ENCODE measurements at places on chromosomes 2 and 18. TPM values are rescaled to one million over a fixed set of nuclear protein-coding genes. Genes with fewer than 3 reads are reported as not detected.

Gene PLGLB2
- 1.3 TPM for total RNA-seq

Gene C2orf80
- total RNA-seq, result not detected

DNA sequence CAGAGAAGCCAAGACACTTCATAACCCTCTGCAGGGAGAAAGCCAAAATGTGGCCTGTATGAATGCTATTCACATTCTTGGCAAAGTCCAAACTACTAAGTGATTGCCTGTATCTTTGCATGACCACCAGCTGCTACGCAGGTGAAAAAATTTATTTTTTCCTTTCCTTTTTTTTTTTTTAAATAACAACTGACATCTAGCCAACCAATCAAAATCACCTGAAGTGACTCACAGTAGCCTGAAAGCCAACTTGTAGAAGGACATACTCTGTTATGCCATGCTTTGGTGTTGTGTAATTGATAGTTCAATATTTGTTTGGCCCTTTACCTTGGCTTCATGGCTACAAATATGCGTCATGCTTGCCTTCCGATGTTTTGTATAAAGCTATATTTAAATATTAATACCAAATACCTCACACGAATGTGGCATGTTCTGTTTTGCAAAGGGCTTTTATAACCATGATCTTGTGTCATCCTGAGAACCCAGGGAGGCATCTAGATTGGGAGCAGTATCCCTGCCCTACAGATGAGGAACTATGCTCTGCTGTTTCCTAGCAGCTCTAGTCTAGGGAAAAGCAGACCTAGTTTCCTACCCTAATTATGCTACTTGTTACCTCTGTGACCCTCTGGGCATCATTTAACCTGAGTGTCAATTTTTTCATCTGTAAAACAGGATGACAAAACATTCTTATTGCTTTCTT, 102.1 kb downstream of the MYOM1 start:
- no peak for DNase-seq

Gene AQP12B
- not detected for total RNA-seq

Gene ARHGAP25
- total RNA-seq, result 11.0 TPM

DNA sequence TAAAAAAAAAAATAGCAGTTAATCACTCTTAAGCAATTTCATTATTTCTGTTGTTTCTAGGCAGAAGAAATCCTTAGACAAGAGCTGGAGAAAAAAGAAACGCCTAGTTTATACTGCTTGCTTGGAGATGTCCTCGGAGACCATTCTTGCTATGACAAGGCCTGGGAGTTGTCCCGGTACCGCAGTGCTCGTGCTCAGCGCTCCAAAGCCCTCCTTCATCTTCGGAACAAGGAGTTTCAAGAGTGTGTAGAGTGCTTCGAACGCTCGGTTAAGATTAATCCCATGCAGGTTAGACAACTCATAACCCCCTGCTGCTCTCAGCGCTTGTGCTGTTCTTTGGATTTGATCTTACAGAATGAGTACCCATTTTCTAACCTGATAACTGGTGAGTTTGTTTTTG, 130.4 kb downstream of the TTC27 start:
- DNase-seq, result no peak

- peak; percentile 27 for DNase-seq
These were observed 20.1 kb upstream of the YES1 start for GRCh38 chr18:832085-832681.

Gene OSR1
- 67.9 TPM for total RNA-seq

GRCh38 chr2:23385748-23386338, 864 bp downstream of the KLHL29 start:
- peak; percentile 43 for DNase-seq

Gene RNF181
- 97.1 TPM for total RNA-seq

DNA sequence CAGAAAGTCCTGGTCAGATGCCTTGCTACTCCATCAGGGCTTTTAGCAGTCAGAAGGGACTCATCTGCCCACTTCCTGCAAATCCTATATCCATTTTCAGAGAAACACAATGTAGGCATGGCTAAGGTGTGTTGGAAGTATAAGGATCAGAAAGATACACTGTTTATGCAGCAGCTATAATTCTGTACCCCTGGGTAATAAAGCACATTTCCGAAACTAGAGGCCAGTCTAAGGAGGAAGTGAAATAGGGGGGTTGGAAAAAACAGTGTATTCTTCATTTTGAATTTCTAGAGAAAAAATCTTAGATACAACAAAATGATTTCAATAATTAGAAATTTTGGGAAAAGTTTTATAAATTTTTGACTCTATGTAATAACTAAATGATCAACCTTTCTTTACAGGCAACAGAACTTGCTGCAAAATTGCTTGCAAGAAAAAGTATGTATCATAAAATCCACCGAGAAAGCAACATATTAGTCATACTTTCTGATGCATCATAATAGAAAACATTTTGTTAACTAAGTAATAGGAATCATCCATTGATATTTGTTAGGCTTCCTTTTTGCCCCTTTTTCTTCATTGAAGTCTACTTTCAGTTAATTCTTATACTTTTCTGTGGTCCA, 47.4 kb downstream of the FSIP2 start:
- DNase-seq, result no peak

Gene TCF23
- total RNA-seq, result 0.24 TPM

DNA sequence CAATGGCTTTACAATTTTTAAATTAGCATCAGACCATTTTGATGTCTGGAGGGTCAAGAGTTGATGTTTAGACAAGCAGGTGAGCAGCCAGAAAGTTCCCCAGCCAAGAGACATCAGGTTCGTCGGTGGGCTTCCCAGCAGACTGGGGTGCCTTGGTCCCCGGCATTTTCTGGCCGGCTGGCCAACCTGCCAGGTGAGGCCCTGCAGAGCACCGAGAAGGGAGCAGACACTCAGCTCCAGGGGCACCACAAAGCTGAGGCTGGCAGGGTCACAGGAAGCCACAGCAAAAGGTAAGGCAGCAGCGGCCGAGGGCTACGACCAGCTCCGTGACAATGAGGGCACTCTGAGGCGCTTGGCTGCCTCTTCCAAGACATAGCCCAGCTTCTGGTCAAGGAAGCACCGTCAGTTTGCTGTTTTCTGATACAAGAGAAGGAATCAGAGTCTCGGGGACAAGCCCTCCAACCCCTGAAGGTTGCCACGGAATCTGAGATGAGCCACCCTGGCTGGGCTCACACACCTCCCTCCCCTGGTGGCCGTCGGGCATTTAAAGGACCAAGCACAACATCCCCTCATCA, 229.0 kb downstream of the MGAT5 start:
- DNase-seq, result no peak

GRCh38 chr2:10841547-10842219, 29.1 kb upstream of the PDIA6 start:
- DNase-seq, result no peak

GRCh38 chr2:70828115-70828514, 7.5 kb downstream of the CD207 start:
- DNase-seq, result no peak

GRCh38 chr2:127161176-127162136, 54.5 kb upstream of the BIN1 start:
- DNase-seq, result no peak

Gene CHRNG
- total RNA-seq, result not detected

GRCh38 chr2:215427585-215427984, 8.3 kb downstream of the FN1 start:
- DNase-seq, result no peak

DNA sequence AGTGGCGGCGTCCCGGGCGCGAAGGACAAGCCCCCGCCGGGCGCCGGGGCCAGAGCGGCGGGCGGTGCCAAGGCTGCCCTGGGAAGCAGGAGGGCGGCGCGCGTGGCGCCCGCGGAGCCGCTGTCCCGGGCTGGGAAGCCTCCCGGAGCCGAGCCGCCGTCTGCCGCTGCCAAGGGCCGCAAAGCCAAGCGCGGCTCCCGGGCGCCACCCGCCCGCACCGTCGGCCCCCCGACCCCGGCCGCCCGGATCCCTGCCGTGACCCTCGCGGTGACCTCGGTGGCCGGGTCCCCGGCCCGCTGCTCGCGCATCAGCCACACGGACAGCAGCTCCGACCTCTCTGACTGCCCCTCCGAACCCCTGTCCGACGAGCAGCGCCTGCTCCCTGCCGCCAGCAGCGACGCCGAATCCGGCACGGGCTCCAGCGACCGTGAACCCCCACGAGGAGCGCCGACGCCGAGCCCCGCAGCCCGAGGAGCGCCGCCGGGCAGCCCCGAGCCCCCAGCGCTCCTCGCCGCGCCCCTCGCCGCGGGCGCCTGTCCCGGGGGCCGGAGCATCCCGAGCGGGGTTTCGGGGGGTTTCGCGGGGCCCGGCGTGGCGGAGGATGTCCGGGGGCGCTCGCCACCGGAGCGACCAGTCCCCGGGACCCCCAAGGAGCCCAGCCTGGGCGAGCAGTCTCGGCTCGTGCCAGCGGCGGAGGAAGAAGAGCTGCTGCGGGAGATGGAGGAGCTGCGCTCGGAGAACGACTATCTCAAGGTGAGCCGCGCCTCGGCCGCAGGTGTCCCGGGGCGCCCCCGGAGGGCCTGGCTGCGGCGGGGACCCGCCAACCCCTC, 820 bp downstream of the MTCL1 start:
- peak; percentile 48 for DNase-seq

GRCh38 chr2:145273840-145274239, 753.9 kb upstream of the ZEB2 start:
- no peak for DNase-seq

Gene CYP27C1
- 0.21 TPM for total RNA-seq

Gene MARCO
- total RNA-seq, result 97.0 TPM

GRCh38 chr2:240784629-240785423, 35.2 kb downstream of the KIF1A start:
- DNase-seq, result peak; percentile 17

Gene MERTK
- 12.6 TPM for total RNA-seq

Gene WDCP
- total RNA-seq, result 5.5 TPM

DNA sequence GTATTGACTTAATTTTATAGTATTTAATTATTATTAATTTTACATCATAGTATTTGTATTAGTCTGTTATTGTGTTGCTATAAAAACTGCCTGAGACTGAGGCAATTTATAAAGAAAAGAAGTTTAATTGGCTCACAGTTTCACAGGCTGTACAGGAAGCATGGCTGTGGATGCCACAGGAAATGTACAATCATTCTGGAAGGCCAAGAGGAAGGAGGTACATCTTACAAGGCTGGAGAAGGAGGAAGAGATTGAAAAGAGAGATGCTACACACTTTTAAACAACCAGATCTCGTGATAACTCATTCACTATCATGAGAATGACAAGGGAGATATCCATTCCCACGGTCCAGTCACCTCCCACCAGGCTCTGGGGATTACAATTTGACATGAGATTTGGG, 2019.4 kb upstream of the PIK3C3 start:
- no peak for DNase-seq

GRCh38 chr18:63182861-63183260, 136.7 kb downstream of the BCL2 start:
- DNase-seq, result no peak

GRCh38 chr2:74587664-74588277, 33.3 kb downstream of the DOK1 start:
- DNase-seq, result peak; percentile 63

Gene ASB18
- 2.7 TPM for total RNA-seq

Gene DAW1
- total RNA-seq, result 0.21 TPM

DNA sequence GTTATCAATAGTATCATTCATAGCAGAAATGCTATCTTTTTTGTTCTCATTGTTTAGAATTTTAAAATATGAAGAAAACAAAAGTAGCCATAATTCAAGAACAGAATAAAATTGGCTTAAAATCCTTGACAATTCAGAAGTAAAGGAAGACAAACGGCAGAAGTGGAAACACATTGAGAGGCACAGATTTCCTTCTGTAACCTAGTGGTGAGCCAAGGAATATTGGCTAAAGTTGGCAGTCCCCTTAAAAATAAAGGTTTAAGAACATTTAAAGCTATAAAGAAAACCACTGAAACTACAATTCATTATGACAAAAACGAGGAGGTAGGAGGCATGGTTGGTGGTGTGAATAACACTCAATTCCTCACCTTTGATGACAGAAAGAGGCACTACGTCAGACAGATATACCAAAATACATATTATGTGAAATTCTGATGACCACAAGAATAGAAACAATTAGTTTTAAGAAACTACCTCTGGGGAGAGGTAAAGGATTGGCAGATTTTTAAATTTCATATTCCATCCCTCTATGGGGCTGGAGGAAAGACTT, 42.3 kb downstream of the SFT2D3 start:
- no peak for DNase-seq

- DNase-seq, result peak; percentile 26
These were observed 62.2 kb downstream of the ARMC9 start for GRCh38 chr2:231260442-231261208.

DNA sequence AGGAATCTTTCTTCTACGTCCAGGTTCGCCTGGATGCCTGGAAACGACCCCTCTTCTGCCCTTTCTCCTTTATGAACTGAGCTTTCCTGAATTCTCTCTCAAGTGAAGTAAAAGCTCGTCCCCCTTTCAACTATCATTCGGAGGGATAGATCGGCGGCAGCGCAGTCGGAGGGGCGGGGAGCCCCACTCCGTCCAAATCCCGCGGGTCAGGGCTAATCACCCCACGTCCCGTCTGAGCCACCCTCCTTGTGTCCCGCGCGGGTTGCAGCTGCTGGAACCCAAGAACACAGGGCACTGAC, 367 bp downstream of the FBXO48 start:
- DNase-seq, result no peak

All from left cardiac atrium (tissue), 4 donors.